ENCODE measurements at places on chromosomes 2 and 18.

DNA sequence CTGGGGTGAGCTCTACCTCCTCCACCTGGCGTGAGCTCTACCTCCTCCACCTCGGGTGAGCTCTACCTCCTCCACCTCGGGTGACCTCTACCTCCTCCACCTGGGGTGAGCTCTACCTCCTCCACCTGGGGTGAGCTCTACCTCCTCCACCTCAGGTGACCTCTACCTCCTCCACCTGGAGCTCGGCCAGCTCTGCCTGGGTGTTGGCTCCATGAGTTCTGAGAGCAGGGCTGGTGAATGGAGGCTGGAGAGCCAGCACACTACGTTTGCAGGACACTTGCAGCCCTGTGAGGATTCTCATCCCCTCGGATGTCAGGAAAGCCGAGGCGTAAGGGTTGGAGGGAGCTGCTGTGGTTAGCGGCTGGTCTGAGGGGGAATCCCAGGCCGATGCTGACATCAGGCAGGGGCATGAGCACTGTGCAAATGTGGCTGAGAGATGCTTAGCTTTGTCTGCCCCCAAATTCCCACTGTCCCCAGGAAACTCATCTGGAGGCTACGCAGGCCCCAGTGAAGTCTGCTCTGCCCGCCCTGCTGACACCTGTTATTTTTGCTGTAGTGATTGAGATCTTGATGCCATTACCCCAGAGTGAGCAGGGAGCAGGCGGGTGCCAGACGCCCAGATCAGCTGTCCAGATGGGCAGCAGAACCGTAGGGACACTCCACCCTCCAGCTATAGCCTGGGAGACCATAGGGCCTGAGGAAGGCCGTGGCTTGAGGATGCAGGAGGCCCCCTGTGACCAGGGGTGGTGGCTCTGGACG lies 3.3 kb downstream of the CROCC2 start:
- peak; percentile 56 for DNase-seq

- no peak for DNase-seq
These were observed 717 bp downstream of the IHH start for GRCh38 chr2:219059725-219060682.

GRCh38 chr18:36516726-36517125 lies 219.2 kb downstream of the FHOD3 start:
- no peak for DNase-seq

DNA sequence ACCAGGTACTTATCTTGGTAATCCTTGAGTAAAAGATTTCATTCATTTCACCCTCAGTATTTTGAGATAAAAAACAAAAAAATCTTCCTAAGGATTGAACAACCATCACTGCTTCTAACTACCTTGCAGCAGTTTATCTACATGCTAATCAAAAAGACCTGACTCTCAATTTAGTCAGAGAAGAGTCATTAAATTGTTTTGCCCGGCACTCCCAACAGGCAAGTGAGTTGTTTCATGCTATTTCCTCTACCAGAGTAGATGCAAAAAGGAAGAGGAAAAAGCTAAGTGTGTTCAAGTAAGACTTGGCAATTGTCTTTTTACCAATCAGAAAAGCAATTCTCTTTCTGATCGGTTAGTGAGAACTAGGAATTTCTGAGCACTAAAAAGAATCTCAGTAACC lies 39.5 kb downstream of the MYO5B start:
- no peak for DNase-seq

- peak; percentile 97 for DNase-seq
These were observed 98.9 kb upstream of the CYP1B1 start for GRCh38 chr2:38174646-38175423.

- no peak for DNase-seq
These were observed 144.5 kb downstream of the ACKR3 start for GRCh38 chr2:236714080-236714479.

- no peak for DNase-seq
These were observed 830.6 kb downstream of the SLC4A3 start for GRCh38 chr2:220458051-220458450.

GRCh38 chr18:73670524-73670923 lies 477.1 kb downstream of the FBXO15 start:
- peak; percentile 15 for DNase-seq

- peak; percentile 1 for DNase-seq
These were observed 789.7 kb upstream of the SLC39A10 start for GRCh38 chr2:194867328-194867727.

- DNase-seq = no peak
These were observed 26.8 kb downstream of the HNMT start for GRCh38 chr2:137991078-137991477.

- DNase-seq = no peak
These were observed 14.7 kb downstream of the WNT10A start for GRCh38 chr2:218895326-218895725.

DNA sequence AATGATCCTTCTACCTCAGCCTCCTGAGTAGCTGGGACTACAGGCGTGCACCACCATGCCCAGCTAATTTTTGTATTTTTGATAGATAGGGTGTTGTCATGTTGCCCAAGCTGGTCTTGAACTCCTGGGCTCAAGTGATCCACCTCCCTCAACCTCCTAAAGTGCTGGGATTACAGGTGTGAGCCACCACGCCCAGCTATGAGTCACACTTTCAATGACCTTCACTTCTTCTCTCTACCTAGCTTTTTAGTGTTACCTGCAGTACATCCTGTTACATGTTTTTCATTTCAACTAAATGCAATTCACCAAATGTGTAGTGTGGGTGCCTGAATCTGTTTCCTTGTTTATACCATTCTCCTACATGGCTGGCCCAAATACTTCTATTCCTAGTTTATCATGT lies 64.0 kb downstream of the SLC39A10 start:
- no peak for DNase-seq

Data from RPMI7951 (cell line).